Glutamatergic neuron (in vitro differentiated cells): ENCODE measurements at places on chromosomes 12 and 14. TPM values are rescaled to one million over a fixed set of nuclear protein-coding genes. Genes with fewer than 3 reads are reported as not detected.

GRCh38 chr14:81423504-81423903, 23.4 kb upstream of the STON2 start:
- DNase-seq, result no peak

DNA sequence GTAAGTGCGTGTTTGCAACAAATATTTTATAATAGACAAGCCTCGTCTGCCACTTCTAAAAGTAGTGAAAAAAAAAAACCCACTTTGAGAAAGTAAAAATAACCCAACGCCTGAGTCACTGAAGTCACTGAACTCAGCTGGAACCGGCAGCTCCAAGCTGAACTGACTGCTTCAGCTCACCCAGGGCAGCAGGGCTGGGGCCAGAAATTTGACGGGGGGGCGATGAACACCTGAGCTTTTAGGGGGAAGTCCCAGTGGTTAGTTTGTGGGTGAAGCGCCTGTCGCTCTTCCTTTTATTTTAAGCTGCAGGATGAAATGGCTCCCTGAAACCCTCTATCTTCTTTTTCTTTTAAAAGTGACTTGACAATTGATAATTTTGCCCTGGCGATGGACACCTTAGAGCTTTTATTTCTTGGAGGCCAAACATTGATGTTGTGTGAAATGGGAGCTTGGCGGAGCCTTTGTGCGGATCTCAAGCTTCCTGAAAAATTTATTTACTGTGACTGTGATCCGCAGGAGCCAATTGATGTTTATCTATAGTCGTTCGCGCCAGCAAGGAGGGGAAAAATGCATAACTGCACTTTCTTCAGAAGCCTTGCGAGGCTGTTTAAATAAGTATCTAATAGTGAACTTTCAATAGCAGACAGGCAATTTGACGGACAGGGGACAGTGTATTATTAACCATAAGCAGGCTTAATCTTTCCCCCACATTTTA, 173.2 kb upstream of the MYL2 start:
- DNase-seq, result no peak

RFLNA gene
- total RNA-seq, result 36.9 TPM

DNA sequence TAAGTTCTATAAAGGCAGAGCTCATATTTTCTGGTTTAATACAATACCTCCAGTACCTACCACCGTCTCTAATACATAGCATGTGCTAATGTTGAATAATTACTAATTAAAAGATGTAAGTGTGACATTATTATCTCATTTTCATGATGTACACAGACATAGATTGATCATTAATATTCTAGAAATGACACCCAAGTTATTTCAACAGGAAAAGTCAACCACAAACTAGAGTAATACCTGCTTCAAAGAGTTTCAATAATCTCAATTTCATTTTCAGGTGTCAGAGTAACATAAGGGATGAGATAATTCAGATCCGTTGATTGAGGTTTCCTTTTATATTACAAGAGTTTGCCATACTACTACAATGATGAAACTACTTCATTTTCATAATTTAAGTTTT, 388.9 kb downstream of the SOX5 start:
- DNase-seq, result no peak

IFNG-AS1 gene
- not detected for total RNA-seq
